ENCODE measurements at places on chromosomes 13 and 19. TPM values are rescaled to one million over a fixed set of nuclear protein-coding genes. Genes with fewer than 3 reads are reported as not detected.

Gene ADPRHL1
- 2.1 TPM for total RNA-seq

Gene ZNF773
- total RNA-seq = 7.0 TPM

Gene KCNN1
- total RNA-seq = 0.13 TPM

Gene ZNF729
- not detected for total RNA-seq

Gene DIRAS1
- total RNA-seq = 1.1 TPM

Gene KLK14
- not detected for total RNA-seq

Gene SIGLEC12
- total RNA-seq = 1.9 TPM

Gene LIG1
- total RNA-seq = 4.7 TPM

Gene TIMM50
- 58.4 TPM for total RNA-seq

Gene GGACT
- total RNA-seq = 3.9 TPM

Gene CEACAM5
- 0.35 TPM for total RNA-seq

Gene RGL3
- 18.8 TPM for total RNA-seq

Gene TSHZ3
- total RNA-seq = 12.6 TPM

DNA sequence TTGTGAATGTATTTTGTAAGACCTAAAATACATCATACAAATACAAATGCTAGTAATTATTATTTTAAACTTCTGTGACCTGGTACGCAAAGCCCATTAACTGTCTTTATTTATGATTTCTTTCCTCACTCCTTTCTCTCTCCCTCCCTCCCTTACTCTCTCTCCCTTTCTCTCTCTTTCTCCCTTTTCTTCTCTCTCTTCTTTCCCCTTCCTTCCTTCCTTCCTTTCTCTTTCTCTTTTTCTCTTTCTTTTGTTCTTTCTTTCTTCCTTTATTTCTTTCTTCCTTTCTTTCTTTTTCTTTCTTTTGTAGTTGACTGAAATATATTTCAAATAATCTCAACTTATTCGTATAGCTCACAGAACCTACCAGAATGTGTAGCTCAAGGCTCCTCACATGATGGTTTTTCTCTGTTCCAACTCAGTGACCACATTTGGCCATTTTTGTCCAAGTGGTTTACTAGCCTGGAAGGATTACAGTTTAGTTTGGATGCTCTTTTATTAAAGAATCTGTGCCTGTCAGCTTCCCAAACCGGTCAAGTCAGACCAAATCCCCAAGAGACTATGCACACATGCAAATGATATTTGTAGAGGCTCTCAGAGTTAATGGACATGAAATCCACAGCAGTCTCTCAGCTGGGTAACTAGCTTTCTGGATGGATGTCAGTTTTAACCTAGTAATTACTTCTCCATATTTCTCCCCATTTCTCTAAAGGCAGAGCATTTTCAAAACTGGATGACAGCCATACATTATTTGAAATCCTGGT lies 71.7 kb downstream of the POSTN start:
- DNase-seq = no peak

GRCh38 chr19:56321254-56321988 lies 6.8 kb upstream of the ZSCAN5A start:
- DNase-seq = no peak

DNA sequence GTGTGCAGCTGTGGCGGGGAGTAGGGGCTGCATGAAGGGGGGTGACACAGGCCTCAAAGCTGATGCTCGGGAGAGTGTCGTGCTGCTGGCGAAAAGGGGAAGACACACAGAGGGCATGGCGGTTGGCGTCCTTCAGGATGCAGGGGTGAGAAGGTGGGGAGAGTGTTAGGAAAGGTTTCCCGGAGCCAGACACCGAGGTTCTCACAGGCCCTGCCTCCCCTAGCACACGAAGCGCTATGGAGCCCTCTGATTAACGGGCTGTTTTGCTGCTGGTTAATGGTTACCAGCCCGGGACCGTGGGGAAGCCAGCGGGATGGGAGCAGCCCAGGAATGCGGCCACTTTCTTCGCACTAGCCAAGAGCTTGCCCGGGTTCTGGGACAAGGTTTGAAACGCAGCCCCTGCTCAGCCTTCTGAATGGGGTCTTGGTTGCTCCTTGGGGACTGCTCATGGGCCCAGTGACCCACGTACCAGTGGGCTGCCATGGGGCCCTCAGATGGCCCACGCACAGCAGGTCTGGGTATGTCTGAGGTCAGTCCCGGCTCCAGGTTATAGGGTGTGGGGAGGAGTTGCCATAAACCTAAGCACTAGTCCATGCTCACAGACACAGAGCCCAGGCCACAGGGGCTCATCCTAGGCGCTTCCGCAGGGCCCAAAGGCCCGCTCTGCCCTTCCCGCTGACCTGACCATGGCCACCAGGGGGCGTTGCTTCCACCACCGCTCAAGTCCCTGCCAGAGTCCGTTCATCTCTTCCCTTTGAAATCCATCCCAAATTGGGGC lies 31.3 kb upstream of the ISYNA1 start:
- DNase-seq = no peak

GRCh38 chr19:13091400-13092157 lies 11.1 kb downstream of the LYL1 start:
- DNase-seq = no peak

- no peak for DNase-seq
These were observed 20.8 kb upstream of the CASP14 start for GRCh38 chr19:15028490-15028889.

DNA sequence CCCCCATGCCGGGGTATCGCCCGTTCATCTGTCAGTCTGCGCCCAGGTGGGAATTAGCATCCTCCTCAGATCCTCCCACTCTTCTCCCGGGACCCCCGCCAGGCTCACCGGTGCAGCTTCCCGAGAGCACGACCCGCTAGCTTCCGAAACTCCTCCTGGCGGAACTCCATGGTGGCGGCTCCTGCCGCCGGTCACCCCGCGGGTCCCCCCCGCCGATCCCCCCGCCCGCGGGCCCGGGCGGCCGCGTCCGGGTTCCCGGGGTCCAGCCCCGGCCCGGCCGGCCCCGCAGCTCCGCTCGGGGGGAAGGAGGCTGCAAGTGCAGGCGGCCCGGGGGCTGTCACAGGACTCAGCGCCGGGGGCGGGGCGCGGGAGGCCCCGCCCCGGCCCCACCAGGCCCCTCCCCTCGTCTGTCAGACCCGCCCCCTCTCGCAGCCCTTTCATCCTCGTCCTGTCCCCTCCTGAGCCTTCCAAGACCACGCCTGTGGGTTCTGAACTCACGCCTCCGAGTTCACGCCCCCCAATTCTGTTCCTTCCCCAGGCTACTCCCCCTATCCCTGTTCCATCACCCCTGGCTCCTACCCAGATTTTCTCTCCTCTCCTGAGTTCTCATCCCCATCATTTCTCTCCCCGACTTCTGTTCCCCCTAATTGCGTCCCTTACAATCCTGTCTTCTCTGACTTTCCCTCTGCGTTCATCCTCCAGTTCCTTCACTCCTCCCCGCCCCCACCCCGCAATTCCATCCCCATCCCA lies at the start of gene SLC17A7:
TSS of gene SLC17A7 (minus strand) at position 318 of the 750 bp plus-strand sequence. CDS start at position 170, 148 bp downstream.
- no peak for DNase-seq

DNA sequence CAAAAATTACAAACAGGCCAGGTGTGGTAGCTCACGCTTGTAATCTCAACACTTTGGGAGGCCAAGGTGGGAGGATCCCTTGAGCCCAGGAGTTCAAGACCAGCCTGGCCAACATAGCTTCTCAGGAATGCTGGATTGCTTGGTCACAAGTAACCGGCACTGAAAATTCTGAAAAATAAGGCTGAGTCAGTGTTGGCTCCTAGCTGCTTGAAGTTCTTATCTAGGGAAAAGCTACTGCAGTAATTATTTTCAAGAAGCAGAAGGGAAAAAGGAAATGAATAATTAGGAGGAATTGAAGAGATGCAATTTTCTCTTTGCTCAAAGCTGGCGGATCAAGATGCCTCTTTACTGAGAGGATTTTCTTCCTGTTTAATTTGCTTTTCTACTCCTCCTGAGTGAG lies 75.0 kb upstream of the GTF3A start:
- no peak for DNase-seq

- no peak for DNase-seq
These were observed 33.3 kb downstream of the UFM1 start for GRCh38 chr13:38382946-38383345.

DNA sequence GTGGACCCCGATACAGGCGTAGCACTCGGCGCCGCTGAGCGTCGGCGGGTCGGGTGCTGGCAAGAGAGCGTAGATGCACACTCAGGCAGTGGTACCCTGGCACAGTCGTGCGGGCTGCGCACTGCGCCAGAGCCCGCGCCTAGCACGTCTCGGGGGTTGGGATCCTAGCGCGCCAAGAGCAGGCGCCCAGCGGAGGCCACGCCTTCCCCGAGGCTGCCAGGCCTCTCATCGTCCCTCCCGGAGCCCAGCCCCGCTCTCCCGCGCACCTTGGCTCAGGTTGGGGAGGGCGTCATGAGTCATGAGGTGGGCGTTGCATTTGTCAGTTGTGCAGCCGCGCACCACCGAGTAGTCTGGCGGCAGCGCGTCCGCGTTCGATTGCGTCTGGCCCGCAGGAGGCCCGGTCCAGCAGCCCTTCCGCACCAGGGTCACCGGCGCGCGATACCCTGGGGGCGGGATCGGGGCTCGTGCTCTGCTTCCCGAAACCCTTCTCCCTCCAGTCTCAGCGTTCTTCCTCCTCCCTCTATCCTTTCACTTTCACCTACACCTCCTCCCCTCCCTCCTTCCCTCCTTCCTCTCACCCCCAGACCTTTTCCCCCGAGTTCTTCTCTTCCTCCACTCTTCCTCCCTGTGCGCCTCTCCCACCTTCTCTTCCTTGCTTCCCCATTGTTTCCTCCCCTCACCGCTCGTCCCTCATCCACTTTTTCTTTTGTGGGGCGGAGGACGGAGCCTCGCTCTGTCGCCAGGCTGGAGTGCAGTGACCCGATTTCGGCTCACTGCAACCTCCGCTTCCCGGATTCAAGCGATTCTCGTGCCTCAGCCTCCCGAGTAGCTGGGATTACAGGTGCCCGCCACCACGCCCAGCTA lies 3.5 kb downstream of the LYPD5 start:
- DNase-seq = no peak

DNA sequence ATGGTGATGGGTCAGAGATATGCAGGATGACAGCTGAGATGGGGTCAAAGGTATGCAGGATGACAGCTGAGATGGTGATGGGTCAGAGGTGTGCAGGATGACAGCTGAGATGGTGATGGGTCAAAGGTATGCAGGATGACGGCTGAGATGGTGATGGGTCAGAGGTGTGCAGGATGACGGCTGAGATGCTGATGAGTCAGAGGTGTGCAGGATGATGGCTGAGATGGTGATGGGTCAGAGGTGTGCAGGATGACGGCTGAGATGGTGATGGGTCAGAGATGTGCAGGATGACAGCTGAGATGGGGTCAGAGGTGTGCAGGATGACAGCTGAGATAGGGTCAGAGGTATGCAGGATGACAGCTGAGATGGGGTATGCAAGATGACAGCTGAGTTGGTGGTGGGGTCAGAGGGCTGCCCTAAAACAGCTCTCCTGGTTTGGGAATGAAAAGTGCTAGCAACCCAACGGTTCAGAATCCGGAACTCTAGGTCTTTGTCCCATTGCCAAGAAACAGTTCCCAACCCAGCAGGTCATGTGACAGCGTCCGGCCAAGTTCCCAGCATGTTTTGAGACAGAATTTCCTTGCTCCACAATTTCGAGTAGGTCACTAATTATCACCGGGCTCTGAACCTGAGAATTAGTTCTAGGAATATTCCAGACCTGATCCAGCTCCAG lies 3.2 kb downstream of the SELENOW start:
- DNase-seq = no peak

- DNase-seq = no peak
These were observed 110.8 kb downstream of the ESD start for GRCh38 chr13:46686171-46686570.

GRCh38 chr13:31485183-31485582 lies 254.1 kb upstream of the RXFP2 start:
- DNase-seq = no peak

DNA sequence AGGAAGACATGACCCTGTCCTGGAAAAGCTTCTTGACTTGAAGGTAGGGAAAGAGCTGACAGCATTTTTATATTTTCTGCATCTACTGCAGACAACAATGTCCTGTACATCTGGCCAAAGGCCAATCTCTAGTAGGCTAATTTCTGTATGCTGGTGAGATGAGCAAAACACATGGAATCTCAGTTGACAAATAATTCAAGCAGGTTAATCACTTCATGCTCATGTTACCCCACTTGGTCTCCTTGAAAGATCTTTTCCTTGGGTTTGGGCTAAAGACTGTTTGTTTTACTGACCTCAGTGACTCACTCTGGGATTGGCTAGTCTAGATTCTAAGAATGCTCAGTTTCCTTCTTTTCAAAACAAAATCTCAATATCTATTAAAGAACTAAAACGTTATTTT lies 298.8 kb downstream of the LMO7 start:
- DNase-seq = no peak

DNA sequence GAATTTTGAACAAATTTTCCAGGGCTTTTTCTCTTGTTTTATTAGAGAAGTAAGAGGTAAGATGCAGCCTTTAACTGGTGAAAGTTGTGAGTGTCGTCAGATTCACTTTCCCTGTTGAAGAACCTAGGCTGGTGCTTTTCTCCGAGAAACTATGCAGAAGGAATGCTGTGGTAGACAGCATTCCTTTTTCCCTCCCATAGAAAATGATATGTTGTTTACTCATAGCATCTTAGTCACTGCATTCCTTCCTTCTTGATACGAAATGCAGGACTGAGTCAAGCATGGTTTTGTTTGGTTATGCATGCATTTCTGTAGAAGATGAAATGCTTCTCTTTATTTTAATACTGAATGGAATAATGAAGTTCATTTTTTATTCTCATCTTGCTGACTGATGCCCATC lies 3.4 kb downstream of the ITGBL1 start:
- DNase-seq = no peak

- DNase-seq = no peak
These were observed 100.4 kb downstream of the GPR12 start for GRCh38 chr13:26660185-26660584.

GRCh38 chr19:494171-495080 lies 1.9 kb upstream of the MADCAM1 start:
- no peak for DNase-seq

GRCh38 chr19:35528218-35529038 lies at the start of gene SBSN:
Gene SBSN, minus strand, starts transcription at chr19:35528311. Its CDS starts 30 bp downstream, at chr19:35528281.
- no peak for DNase-seq

- no peak for DNase-seq
These were observed at the start of gene NALCN for GRCh38 chr13:101416181-101417042. Gene NALCN, minus strand, starts transcription at chr13:101416508. Its CDS starts 17,382 bp downstream, at chr13:101399126.

DNA sequence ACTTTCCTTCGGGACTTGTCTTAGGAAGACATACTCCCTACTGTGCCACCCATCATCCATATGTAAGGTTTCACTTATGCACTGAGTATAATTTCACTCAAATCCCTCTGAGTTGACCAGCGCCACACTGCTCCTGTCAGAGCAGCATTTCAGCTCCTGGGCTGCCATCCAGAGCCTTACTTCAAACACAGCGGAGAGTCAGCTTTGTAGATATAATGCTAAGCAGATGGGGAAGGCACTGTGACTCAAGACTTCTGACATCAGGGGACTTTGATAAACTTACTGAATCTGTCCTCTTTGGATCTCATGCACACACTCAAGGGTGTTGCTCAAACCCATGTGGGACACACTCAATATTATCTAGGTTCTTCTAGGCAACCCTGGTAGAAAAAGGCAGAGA lies 34.9 kb downstream of the DOCK9 start:
- DNase-seq = no peak

- no peak for DNase-seq
These were observed 181.5 kb downstream of the DNAJC3 start for GRCh38 chr13:95858286-95859075.

DNA sequence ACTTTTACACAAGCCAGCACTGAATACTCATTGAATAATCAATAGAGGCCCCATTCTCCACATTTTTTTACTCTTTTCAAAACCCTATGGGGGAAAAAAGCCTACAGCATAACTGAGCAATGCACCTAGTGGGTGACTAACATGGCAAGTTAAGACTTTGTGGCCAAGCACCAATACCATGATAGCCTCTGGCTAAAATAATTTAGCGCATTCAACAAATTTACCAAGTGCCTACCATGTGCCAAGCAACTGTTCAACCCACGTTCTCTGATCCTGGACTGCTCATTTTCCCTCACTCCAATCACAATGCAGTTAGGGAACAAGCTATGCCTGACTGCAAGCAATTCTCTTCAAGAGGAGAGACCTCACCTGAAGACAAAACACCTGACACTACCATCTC lies 3.0 kb downstream of the ANKRD10 start:
- no peak for DNase-seq

All from mesenteric fat pad (tissue), 1 donor.